ENCODE measurements at places on chromosomes 6 and 20.

DNA sequence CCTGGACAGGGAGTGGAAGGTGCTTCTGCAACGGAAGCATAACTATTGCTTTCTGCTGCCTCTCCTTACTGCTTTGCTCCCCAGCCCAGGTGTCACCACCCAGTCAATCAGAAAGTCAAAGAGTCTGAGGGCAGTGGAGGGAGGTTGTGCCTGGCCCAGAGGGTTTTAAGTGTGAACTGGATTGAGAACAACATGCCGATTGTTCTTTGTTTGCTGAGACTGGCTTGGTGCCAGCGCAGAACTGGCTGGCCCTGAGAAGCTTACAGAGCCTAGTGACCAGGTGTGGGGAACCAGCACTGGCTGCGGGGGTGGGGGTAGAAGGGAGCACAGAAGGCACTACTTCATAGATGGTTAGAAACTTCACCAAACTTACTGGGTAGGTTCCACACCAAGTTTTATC is 31.1 kb upstream of the ENPP4 start:
- no peak for DNase-seq

- no peak for DNase-seq
Observed at GRCh38 chr6:113598786-113599185, 258.4 kb upstream of the MARCKS start.

DNA sequence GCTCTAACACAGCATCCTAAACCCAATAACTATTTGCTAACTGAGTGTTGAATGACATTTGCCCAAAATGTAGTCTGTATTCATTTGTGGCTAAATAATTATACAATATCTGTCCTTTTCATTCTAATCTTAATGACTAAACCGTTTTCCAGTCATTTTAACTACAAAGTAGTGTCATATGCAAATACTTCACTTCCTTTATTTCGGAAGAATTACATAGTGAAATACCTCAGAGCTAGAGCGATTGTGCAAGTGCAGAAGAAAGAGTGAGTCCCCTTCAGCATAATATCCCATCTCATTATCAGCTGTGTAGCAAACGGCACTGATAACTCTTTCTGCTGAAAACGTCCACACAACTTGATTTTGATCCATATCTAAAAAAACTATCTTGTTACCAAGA is 66.2 kb downstream of the ROS1 start:
- no peak for DNase-seq

- DNase-seq = no peak
Observed at GRCh38 chr6:150235218-150235617, 92.4 kb downstream of the PPP1R14C start.

DNA sequence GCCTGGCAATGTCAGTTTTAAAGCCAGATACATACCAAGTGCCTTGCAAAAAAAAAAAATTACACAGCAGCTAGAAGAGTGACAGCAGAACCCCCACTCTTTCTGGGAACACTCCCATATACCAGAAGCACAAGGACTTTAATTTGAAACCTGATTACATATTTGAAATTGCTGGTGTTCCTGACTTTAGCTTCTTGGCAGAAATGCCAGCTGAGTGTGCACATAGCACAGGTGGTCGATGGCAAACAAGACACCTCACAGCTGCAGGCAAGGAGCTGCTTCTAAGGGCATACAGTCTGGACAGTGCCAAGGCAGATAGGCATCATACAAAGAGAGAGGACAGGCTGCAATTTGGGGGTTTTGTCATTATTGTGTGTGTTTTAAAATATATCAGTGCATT is 150.7 kb upstream of the SGK1 start:
- no peak for DNase-seq

GRCh38 chr20:33261465-33261864 is 21.5 kb upstream of the BPIFB1 start:
- no peak for DNase-seq

GRCh38 chr20:513429-513828 is 30.2 kb downstream of the CSNK2A1 start:
- DNase-seq = no peak

DNA sequence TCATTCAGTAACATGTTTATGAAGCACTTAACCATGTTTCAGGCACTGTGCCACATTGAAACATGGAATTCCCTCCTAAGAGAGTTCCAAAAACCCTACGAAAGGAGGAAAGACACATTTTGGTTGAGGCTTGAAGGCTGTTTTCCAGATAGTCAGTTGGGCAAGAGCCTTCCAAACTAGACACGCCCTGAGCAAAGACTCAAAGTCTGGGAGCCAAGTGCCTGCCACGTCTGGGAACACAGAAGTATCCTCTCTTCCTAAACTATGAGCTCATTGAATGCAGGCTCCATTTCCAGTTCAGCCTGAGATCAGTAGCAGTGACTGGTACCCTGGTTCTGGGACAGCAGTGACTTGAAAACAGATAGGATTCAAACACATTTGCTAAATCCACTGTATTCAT is 74.5 kb upstream of the FAM8A1 start:
- no peak for DNase-seq

Data from NCI-H1930 (cell line).